Activated T-helper 1 cell treated with anti-CD3 and anti-CD28 coated beads, Interleukin-12 subunit alpha, Interleukin-12 subunit beta, Interleukin-2, Interleukin-4 antibody, amounts not matched to agents 30 ng/mL and 10 ng/mL and 1 ng/mL, durations not matched to agents 14 hours and 24 hours and 36 hours (primary cell): ENCODE measurements at places on chromosomes 2 and 18. TPM values are rescaled to one million over a fixed set of nuclear protein-coding genes. Genes with fewer than 3 reads are reported as not detected.

The NYAP2 gene
- not detected in 2 replicates for total RNA-seq

The UGT1A10 gene
- total RNA-seq, result not detected in 2 replicates

The EFR3B gene
- 0.21 and 0.22 TPM in 2 replicates for total RNA-seq

The HNRNPA3 gene
- total RNA-seq, result 326 and 333 TPM in 2 replicates

GRCh38 chr18:77095391-77096371 lies 36.9 kb downstream of the MBP start:
- no peak for DNase-seq

- no peak for DNase-seq
Observed at GRCh38 chr2:224847961-224848850, 132.0 kb upstream of the CCDC195 start.

DNA sequence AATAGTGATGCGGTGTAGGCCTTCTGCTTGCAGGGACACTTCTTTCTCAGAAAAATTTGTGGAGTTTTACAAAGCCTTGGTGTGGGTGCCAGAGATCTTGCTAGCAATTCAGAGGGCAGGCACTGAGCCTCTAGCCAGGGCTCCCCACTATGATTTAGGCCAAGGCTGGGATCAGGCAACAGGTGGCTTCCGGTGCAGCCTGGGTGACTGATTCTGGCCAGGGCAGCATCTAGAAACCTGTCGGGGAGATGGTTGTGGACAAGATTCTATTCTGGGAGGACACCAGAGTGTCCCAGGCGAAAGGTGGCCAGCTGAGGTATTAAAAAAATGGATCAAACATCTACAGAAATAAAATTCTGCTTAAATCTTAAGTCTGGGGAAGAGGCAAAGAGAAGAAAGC lies 21.5 kb upstream of the TNP1 start:
- DNase-seq, result no peak

DNA sequence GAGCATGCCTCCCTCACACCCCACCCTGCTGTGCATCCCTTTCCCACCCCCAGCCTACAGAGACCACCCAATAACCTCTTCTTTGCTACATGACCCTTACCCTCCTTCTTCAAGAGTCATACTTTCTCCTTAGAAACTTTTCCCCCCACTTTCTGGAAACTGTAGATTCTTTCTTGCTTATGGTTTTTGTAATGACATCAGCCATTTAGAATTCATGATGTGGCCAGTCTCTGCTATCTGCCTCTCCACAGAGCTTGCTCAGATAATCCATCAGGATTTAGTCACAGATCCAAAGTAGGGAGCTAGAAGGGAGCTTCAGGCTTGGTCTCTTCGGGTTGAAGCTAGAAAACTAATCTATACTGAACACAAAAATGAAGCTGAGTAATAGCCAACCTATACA lies 36.5 kb downstream of the GALM start:
- no peak for DNase-seq

DNA sequence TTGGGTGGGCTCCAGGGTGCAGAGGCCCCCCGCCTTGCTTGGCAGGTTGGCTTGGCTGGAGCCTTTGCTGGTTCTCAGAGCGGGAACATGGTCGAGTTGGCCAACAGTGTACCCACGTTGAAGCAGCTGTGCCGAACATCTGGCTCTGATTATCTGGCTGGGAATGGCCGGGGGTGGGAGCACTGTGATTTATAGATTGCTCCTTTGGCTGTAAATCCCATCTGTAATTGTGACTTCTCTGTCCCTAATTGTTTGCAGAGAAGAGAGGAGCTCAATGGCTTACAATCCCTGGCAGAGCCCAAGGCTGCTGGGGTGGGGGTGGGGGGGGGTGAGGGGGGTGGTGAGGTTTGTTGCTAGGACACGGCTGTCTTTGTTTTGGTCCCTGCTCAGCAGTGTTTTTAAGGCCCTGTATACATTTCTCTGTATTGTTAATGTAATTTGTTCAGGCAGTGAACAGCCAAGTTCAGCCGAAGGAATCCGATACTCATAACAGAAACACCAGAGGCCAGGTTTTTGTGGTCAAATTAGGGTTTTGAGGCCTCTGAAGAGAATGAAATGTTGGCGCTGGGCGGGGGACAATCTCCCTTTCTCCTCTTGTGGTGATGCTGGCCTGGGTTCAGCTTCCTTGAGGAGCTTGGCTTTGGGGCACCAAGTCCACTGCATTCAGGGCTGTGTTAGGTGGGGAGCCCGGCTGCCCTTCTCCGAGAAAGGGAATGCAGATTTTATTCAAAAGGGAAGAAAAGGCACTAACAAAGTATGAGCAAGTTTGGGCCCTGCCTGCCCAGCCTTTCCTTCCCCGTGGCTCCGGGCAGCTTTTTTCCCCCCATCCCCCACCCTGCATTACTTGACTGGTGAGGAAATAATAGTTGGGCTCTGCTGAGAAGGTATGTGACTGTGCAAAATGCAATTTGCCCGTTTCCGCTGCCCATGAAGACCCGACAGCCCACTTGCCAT lies 82.5 kb downstream of the TCF7L1 start:
- no peak for DNase-seq

GRCh38 chr2:227717687-227718567 lies at the start of gene SLC19A3:
TSS of gene SLC19A3 (minus strand) at chr2:227718028. CDS start at chr2:227702318, 15,710 bp downstream.
- no peak for DNase-seq
